Stimulated activated CD8-positive, alpha-beta memory T cell treated with anti-CD3 and anti-CD28 coated beads, Interleukin-15, amount 100 ng/mL, for 48 hours (primary cell): ENCODE measurements at places on chromosomes 6 and 20.

DNA sequence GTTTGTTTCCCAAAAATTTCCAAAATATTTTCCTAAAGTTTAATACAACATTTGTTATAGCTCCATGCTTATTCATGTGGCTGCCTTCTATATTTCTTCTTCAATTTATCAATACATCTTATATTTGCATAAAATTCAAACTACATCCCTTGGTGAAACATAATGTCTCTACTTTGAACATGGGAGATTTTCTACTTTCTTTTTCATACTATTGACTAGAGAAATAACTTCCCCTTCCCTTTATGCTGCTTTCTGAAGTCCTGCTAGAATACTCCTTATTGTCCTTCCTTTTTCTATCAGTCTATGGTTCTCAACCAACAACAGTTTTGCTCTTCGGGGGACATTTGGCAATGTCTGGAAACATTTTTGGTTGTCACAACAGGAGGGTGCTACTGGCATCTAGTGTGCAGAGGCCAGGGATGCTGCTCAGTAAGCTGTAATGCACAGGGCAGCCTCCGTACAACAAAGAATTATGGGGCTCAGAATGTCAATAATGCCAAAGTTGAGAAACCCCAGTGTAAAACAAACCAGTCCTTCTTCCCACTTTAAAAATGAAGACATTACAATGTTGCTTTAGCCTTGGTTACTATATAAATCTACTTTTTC lies 29.9 kb downstream of the MKKS start:
- no peak for DNase-seq

DNA sequence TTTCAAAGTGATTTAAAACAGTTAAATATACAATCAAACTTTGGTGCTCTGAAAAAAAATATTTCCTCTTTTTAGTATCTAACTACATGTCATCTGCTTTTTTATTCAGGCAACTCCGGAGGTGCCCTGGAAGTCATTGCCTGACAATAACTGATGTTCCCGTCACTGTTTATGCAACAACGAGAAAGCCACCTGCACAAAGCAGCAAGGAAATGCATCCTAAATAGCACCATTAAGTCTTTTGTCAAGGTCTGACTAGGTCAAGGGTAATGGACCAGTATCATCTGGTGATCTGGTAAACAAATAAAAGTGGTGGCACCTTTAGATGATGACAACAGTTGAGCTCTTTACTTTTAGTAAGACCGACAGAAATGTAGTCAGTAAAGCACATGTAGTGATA lies 13.2 kb downstream of the FAM229B start:
- DNase-seq, result no peak

GRCh38 chr6:28000351-28001045 lies 43.5 kb downstream of the OR2B6 start:
- no peak for DNase-seq

DNA sequence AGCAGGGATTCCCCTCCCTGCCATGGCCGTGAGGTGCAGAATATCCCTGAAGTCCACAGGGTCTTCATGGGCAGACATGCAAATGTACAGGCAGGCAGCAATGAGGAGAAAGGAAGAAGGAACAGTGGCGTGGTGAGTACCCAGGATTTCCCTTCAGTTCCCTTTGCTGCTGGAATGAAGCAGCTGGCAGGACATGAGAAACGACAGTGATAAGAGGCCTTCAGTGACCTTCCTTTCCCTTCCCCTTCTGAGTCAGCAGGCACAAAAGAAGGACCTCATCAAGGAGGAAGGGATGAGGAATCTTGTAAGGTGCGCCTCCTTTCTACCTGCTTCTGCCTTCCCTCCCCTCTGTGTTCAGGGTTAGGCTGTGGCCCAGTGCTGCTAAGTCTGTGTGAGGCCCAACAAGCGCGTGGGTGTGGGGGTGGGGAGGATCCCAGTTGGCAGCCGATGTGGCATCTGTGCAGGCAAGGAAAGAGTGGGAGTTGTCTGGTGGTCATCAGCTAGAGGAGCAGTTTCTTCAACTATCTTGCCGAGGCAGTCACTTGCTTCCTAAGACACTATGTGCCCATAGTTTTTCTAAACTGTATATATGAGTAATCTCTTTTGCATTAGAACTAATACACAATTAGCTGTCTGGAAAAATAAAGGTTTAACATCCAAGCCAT lies 29.5 kb upstream of the FBXO9 start:
- no peak for DNase-seq

DNA sequence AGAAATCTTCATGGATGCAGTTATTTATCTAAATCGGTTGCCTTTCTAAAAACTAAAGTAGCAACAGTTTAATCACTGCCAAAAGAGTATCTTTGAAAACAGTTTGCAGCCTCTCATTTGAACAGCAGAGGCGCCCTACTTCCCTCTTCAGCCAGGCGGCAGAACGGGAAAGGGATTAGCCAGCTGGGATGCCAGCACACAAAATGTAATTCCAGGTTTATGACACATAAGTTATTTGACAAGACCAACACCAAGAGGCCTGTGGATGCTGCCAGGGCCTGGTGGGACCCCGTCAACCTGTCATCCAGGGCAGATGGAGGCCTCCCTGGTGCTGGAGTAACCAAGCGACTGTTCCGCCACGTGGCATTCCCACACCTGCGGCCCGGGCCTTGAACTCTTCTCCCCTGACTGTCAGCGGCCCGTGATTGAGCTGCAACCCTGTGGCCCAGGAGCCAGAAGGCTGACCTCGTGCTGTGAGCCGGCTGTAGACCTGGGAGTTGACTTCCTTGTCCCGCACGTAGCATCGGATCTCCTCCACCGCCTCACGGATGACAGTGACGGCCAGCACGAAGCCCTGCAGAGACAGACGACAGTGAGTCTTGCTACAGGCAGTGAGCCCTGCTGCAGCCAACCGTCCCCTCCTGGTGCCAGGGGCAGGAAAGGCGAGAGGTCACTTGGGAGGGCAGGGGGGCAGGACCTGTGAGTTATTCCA lies 55.5 kb downstream of the ATP9A start:
- DNase-seq, result no peak

DNA sequence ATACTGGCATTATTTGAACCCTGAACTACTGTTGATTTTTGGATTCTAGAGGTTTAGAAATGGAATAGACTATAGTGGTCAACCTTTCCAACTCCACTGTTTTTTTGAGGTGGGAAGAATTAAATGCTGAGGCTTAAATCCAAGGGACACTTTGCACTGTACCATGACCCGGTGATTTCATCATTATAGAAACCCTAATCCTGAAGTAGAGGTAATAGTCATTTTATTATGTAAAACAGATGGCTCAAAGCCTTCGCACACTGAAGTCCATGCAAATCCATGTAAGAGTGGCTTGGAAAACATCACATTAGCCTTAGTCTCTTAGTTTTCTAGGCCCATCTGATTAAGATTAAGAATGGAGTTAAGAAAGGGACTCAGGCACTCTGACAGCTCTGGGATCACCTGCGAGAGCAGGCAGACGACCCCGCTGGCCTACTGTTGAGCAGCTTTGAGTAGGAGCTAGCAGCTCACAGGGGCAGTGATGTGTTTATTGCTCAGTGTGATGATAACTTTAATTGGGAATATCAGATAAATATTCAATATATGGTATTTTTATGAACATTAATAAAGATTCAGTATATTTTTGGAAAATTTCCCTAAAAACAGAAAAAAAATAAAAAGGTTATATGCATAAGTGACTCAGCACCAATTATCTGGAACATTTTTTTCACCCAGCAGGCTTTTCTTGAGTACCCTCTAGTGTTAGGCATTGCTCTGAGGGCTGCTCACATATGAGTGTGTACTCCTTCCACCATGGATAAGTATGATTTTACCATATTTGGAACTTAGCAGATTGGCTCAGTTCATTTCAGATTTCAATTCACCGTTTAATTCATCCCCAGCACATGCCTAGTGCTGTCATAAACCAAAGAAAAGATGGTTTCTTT lies 13.4 kb downstream of the SLX4IP start:
- no peak for DNase-seq

DNA sequence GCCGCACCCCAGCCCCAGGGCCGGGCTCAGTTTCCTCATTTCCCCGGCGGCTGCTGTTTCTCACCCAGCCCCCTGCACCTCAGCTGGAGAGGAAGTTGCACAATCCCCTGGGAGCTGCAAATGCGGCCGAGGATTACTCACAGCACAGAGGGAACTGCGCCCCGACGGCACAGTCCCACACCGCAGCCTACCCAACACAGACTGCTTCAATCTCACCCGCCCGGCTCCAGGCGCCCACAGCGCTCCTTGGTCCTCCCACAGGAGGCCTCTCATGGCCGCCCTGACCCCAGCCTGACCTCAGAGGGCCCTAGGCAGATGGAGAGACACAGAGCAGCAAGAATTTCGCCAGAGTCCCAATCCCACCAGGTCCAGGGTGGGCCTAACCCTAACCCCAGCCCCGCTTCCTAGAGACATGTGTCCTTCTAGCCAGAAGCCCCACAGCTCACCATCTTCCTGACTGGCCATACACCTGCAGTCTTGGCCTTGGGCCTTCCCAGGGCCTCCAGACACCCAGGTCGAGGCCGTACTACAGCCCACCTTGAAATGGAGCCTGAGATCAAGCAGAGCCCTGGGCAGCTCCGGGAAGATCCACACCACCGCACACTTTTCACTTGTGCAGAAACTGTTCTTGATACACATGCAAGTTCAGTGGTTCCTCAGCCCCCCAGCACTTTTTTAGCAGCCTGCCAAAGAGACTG lies 11.7 kb downstream of the TFEB start:
- DNase-seq, result no peak

- no peak for DNase-seq
Observed at GRCh38 chr20:32943490-32944052, 60.7 kb downstream of the SUN5 start.

DNA sequence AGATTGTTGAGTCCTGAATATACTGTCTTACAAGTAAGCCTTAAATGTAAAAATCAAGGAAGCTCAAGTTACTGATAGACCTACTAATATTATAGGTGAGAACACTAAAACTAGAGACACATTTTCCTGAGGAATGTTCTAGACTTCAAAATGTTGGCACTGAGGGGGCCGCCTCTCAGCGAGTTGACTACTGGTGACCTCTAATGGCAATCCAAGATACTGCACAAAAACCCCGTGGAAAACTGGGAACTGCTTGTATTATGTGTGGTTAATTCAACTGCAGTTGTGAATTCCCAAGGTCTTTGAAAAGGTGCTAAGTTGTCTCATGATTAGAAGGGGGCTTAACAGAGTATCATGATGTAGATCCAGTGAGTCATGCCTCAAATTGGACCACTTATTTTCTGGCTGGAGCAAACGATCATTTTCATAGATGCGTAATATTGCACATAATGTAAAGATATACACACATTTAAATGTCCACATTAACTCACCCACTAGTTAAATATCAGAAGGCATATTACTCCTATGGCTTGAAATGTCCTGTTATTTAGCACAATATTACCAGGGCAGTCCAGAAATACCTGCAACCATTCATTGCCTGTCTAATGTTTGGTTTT lies 336.2 kb downstream of the FOXA2 start:
- DNase-seq, result no peak

DNA sequence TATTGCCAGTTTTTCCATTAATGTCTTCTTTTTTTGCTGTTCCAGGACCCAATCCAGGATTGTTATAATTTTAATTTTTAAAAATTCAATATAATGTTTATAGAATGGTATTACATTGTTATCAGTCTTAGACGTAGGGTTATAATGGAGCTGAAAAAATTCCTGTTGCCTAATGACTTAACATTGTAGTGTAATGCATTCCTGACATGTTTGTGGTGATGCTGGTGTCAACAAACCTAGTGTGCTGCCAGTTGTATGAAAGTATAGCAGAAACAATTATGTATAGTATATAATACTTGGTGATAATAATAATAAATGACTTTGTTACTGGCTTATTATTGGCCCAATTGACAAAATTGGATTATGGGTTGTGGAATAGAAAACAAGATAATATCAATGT lies 30.4 kb downstream of the KIZ start:
- DNase-seq, result no peak

DNA sequence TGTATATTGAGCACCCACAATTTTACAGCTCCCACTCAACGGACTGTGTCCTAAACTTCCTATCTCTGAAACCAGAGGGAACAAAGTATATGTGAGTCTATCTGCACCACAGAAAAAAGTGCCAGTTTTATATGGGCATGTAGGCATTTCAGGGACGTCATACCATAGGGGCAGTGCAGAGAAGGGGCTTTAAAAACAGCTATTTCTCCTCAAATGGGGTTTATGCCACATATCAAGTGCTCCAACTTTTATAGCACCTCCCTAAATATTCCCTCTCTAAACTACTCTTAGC lies 28.9 kb upstream of the ASF1A start:
- no peak for DNase-seq

GRCh38 chr6:25009393-25009710 lies 73.6 kb upstream of the RIPOR2 start:
- no peak for DNase-seq

- no peak for DNase-seq
Observed at GRCh38 chr20:38209736-38210405, 44.8 kb upstream of the TGM2 start.

DNA sequence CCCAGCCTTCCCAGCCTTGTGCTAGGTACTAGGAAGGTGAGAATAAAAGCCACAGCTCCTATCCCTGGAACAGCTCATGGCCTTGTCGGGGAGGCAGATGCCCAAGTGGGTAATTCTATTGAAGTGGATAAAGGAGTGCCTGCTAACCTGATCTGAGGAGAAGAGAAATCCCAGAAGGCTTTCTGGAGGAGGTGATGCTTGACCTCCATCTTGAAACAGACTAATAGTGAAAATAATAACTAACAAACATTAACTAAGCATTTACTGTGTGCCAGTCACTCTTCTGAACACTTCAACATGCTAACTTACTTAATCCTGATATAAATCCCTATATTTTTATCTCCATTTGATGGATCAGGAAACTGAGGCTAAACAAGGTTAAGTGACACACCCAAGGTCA lies 493.2 kb upstream of the CHD6 start:
- DNase-seq, result no peak

DNA sequence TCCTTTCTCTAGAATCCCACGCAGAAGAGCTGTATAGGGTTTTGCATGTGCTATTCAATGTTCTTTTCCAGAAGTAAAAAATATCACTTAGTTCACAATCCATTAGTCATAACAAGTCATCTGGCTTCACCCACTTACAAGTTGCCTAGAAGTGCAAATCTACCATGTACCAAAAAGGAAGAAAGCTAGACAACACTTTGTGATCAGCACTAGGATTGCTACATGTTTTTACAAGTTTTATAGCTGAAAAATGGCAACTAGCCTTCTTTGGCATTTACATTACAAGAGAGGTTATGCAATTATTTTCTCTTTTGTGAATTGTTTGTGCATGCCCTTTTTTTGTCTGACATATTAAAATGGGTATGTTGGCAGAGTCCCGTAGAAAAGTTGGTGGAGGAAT lies 85.6 kb upstream of the PTPRK start:
- DNase-seq, result no peak
